Activated CD4-positive, alpha-beta T cell treated with anti-CD3 and anti-CD28 coated beads, Interleukin-2, amount 10 ng/mL, durations not matched to agents 24 days and 14 days (primary cell): ENCODE measurements at places on chromosomes 13 and 19. TPM values are rescaled to one million over a fixed set of nuclear protein-coding genes. Genes with fewer than 3 reads are reported as not detected.
A peak's percentile ranks its signal among the peaks of the same experiment; 100 is the strongest.

The SLAIN1 gene
- 28.7 and 29.1 TPM in 2 replicates for total RNA-seq

The PCDH20 gene
- total RNA-seq = not detected in 2 replicates

The C2CD4C gene
- total RNA-seq = 0.07 and 0.17 TPM in 2 replicates

GRCh38 chr13:87535911-87536310, 135.3 kb upstream of the SLITRK5 start:
- no peak for DNase-seq

DNA sequence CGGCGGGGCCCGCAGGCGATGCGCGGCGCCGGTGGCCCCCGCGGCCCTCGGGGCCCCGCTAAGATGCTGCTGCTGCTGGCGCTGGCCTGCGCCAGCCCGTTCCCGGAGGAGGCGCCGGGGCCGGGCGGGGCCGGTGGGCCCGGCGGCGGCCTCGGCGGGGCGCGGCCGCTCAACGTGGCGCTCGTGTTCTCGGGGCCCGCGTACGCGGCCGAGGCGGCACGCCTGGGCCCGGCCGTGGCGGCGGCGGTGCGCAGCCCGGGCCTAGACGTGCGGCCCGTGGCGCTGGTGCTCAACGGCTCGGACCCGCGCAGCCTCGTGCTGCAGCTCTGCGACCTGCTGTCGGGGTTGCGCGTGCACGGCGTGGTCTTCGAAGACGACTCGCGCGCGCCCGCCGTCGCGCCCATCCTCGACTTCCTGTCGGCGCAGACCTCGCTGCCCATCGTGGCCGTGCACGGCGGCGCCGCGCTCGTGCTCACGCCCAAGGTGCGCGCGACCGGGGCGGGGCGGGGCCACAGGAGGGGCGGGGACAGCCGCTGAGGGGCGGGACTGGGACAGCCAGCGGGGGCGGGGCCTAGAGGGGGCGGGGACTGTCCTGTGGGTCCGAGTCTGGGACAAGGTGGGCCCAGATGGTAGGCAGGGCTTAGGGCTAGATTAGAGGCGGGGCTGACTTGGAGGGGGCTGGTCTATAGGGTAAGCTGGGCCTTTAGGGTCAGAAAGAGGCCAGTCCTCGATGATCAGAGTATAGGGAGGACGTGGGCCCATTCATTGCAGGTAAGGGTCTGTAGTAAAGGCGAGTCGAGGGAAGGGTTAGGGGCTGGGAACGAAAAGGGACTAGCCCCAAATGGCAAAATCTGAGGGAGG, 5.1 kb downstream of the GRIN2D start:
- peak; percentile 96 for DNase-seq

DNA sequence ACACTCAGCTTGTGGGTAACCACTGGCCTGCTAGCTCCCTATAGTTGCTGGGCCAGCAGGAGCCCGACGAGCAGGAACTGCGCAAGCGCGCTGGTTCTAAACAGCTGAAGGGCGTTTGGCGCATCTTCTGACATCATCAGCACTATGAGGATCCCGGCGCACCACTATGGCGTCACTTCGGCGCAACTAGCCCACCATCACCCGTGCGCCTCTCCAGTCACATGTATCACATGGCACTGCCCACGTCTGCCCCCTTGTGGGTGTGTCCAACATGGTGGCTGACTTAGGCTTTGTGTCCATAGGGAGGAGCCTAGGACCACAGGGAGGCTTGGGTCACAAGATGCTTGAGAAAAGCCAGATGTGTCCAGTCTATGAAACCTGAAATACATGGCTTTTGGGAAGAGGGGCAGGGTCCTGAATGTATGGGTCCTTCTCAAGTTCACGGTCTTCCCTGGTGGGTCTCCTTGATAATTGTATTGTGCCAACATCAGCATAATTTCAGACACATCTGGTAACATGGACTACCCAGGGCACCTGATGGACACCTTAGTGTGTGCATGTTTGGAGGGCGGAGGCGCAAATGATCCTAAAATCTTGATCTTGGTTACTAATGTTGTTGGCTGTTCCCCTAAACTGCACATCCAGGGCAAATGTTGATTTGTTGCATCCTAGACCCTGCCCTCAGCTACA, 18.0 kb downstream of the KLK4 start:
- DNase-seq = no peak

GRCh38 chr13:114053026-114053425, 79.2 kb upstream of the C13orf46 start:
- DNase-seq = no peak

DNA sequence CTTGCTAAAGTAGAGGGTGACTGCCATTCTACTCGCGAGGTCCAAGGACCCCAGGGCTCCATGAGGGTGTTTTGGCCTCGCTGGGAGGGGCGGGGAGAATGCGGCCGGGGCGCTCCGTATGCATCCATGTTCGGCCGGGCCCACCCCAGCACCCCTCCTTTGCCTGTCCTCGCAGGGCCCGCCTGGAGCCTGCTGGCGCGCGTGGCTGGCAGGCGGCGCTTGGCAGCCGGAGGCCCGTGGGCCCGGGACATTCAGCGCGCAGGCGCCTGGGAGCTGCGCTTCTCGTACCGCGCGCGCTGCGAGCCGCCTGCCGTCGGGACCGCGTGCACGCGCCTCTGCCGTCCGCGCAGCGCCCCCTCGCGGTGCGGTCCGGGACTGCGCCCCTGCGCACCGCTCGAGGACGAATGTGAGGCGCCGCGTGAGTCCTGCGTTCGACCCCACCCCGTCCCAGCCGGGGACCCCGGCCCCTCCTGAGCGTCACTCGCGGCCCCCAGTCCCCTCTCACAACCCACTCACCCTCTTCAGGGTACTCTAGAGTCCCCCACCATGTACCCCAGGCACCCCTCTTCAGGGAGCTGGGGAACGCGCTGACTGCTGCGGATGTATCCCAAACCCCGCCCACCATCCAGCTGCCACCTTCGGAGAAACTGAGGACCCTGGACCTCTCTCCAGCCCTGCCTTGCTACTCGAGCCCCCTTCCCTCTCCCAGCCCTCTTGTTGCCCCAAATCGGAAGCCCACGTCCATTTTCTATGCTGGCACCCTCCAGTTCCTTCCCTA, 4.1 kb downstream of the DLL3 start:
- DNase-seq = peak; percentile 95

GRCh38 chr19:46461537-46461936, 9.8 kb downstream of the PNMA8A start:
- DNase-seq = no peak

DNA sequence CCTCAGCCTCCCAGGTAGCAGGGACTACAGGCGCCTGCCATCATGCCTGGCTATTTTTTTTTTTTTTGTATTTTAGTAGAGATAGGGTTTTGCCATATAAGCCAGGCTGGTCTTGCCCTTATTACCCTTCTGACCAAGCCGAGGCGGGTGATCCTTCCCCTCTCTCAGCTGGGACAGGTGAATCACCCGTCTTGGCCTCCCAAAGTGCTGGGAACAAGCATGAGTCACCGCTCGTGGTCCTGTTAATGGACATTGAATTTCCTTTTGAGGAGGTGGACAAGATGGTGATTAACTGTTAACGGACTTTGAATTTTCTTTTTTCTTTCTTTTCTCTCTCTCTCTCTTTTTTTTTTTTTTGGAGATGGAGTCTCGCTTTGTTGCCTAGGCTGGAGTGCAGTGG, 10.6 kb downstream of the CD70 start:
- no peak for DNase-seq

DNA sequence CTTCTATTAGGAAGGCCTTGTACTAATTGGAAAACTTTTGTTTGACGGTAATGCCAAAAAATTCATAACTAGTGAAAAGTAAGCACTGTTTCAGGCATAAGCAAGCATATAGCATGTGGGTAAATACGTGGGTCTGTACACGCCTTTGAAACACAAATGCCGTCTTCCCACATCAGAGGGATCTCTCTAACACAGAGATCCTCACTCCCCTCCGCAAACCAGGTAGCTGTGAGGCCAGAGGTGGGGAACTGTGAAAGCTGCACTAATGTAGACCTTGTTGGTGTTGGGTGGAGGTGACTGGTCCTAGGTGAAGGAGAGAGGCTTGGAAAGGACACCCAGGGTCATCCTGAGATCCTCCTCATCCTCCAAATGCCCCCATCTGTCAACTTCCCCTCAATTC, 16.0 kb upstream of the POU2F2 start:
- DNase-seq = peak; percentile 65
